Mucosa of descending colon (tissue), 3 donors: ENCODE measurements at places on chromosomes 5 and 9.

- DNase-seq = no peak
These were observed 41.2 kb downstream of the RCL1 start for GRCh38 chr9:4833781-4834560.

- no peak for DNase-seq
These were observed 22.7 kb downstream of the SWI5 start for GRCh38 chr9:128298535-128299482.

DNA sequence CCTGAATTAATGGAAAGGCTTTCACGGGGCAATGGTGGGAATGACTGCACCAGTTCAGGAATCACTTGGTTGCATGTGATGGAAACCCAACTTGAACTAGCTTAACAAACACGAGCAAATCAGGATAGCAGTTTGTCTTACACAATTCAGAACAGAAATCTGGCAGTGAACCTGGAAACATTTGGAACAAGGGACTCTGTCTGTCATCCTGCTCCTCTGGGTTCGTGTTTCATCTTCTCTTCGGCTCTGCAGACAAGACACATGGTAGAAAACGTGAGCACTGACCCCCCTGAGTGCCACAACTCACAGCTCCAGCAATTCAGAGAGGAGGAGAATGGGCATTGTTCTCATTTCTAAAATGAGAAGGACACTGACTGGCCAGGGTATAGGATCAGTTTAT, 218.1 kb upstream of the NREP start:
- DNase-seq = no peak

DNA sequence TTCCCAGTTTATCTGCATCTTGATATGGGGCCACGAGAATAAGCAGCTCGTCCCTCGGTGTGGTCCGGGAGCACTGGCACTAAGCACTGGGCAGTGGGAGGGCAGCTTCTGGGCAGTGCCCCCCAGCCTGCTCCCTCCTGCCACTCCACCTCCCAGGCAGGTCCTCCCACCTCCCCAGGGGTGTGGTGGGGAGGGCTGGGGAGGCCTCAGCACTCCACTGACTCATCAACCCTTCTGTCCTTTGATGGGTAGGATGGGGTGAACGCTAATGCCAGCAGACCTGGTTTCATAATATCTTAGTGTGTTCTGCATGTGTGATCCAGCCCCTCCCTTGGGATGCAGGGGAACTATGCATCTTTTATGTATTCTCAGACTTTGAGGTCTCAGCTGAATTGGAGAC, 62.2 kb upstream of the GNE start:
- DNase-seq = no peak
